ENCODE measurements at places on chromosomes 5 and 9. TPM values are rescaled to one million over a fixed set of nuclear protein-coding genes. Genes with fewer than 3 reads are reported as not detected.

NIM1K gene
- 0.56 TPM for total RNA-seq

NR3C1 gene
- 62.8 TPM for total RNA-seq

ANKRD55 gene
- not detected for total RNA-seq

SCGB3A1 gene
- total RNA-seq, result not detected

EIF4E1B gene
- not detected for total RNA-seq

BSPRY gene
- not detected for total RNA-seq

GPR151 gene
- not detected for total RNA-seq

IRX2 gene
- total RNA-seq, result 0.36 TPM

SYNPO gene
- total RNA-seq, result 3.0 TPM

Measured in IMR-90 (cell line).